Activated T-cell treated with anti-CD3 and anti-CD28 coated beads, Interleukin-2, amount 50 U/mL, for 24 hours (primary cell): ENCODE measurements at places on chromosomes 7 and 10.

GRCh38 chr7:85554236-85555178 lies 367.7 kb upstream of the SEMA3D start:
- no peak for DNase-seq

- no peak for DNase-seq
Observed at GRCh38 chr7:51455948-51456347, 139.3 kb upstream of the COBL start.

- DNase-seq: no peak
Observed at GRCh38 chr7:74101061-74101681, 17.6 kb downstream of the LIMK1 start.

DNA sequence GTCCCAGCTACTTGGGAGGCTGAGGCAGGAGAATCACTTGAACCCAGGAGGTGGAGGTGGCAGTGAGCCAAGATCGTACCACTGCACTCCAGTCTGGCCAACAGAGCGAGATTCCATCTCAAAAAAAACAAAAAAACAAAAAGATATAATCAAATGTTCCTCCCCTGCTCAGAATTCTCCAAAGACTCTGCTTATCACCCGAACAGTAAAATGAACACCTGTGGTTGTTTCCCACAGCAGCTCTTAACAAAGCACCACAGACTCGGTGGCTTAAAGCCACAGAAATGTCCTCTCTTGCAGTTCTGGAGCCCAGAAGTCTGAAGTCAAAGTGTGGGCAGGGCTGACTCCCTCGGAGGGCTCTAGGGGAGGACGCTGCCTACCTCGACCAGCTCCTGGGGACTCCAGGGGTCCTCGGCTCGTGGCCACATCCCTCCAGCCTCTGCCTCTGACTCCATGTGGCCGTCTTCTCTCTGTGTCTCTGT lies 4.1 kb upstream of the INTS1 start:
- DNase-seq: no peak

GRCh38 chr7:54278847-54279246 lies 263.3 kb upstream of the VSTM2A start:
- DNase-seq: no peak

DNA sequence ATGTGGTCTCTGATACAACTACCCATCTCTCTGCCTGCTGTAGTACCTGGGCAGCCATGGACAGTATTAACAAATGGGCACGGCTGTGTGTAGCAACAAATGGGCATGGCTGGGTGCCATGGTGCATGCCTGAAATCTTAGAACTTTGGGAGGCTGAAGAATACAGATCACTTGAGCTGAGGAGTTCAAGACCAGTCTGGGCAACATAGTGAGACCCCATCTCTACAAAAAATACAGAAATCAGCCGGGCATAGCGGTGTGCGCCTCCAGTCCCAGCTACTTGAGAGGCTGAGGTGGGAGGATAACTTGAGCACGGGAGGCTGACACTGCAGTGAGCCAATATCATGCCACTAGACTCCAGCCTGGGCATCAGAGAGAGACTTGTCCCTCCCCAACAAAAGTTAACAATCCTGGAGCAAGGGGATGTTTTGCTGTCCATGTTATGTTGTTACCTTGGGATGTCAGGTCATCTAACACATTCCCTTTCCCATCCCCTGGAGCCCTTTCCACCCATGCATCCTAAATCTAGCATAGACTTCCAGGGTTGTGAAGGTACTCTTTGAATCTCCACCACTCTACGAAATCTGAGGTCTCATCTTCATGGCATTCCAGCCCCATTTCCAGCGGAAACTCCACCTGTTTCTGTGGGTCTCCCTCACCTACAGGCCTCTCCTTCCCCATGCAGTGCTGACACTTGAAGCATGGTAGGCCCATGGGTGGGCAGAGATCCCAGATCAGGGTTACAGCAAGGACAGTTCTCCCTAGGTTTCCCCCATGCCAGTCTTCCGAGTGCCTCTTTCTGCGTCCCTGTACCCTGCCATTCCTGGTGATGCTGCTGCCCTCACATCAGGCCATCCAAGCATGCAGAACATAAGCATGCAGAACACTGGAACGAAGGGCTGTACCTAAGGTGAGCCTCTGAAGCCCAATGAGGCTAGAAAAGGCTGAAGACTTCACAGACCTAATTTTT lies 13.1 kb downstream of the FXYD4 start:
- DNase-seq: peak; percentile 49

DNA sequence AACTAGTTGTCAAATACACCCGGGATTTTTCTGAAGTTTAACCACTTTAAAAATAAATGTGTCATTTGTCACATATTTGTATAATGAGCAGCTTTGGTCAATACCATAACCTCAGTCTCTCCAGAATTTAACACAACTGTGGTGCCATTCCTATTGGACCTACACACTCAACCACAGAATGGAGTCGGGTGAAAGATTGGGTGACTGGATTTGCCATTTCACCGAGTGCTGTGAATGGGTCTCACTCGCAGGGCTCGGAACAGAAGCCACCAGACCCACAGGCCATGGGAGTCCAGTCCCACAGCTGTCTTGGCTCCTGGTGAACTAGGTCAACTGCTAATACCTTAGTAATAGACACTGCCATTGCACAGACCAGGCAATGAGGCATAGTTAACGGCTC lies 298.4 kb downstream of the CCDC3 start:
- no peak for DNase-seq

DNA sequence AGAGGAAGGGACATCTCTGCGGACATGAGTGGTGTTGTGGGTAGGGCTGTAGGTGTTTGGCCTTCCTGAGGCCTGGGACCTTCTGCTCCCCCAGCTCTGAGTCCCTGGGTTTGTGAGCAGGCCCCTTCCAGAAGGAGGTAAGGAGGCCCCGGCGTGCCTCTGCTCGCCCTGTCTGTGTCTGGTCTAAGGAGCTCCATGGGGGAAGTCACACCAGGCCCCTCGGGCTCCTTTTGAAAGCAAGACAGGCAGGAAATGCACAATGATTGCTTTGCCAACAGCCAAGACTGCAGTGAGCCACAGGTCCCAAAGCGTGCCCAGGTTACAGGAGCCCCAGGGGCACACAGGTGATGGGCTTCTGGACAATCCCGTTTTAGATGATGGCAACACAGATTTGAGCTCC lies 89.5 kb downstream of the FAM53B start:
- no peak for DNase-seq

DNA sequence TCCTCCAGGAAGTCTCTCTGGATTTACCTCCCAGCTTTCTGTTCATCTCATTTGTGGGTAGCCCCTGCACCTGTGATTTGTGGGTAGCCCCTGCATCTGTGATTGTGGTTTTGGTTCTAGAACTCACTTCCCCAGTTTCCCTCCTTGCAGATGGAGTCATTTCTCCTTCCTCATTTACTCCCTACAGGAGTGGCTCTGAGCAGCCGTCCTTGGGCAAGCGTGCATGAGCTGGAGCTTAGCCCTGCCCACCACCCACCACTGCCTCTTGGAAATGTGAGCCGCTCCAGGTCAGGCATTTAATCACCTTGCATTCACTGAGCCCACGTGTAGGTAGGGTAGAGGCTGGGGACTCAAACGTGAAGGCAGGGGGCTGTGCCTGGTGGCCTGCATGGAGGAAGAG lies 8.2 kb downstream of the COL26A1 start:
- DNase-seq: no peak

- no peak for DNase-seq
Observed at GRCh38 chr7:13107291-13107690, 419.9 kb downstream of the ARL4A start.
